ENCODE measurements at places on chromosomes 12 and 14. TPM values are rescaled to one million over a fixed set of nuclear protein-coding genes. Genes with fewer than 3 reads are reported as not detected.

Gene IFI27
- total RNA-seq, result 23.8 TPM

Gene PPHLN1
- 70.0 TPM for total RNA-seq

Gene RHEBL1
- total RNA-seq, result 0.62 TPM

Gene ZNF664
- 31.0 TPM for total RNA-seq

Gene SLC11A2
- total RNA-seq, result 50.4 TPM

Data from uterine smooth muscle cell (primary cell).